ENCODE measurements at places on chromosomes 5 and 9. TPM values are rescaled to one million over a fixed set of nuclear protein-coding genes. Genes with fewer than 3 reads are reported as not detected.

PTPN3 gene
- 23.6 TPM for total RNA-seq

MVB12B gene
- total RNA-seq, result 9.8 TPM

F2RL2 gene
- total RNA-seq, result 1.4 TPM

DNA sequence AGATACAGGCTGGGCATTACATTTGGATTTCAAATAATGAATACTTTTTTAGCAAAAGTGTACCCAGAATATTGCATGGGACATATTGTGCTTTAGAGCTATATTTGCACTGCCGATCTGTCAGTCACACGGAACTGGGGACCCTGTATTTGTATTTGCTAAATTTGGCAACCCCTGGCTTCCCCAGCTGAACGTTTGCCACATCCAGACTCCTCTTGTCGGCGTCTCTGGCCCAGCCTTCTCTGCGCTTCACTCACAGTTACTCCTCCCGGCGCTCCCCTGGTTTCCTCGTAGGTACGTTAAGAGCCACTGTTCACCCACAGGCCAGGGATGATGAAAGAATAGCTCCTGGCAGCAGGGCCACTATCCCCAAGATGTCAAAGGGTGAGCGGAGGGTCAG is 58.7 kb downstream of the NSUN2 start:
- no peak for DNase-seq

GRCh38 chr5:125798307-125798706 is 624.9 kb upstream of the GRAMD2B start:
- DNase-seq, result no peak

DNA sequence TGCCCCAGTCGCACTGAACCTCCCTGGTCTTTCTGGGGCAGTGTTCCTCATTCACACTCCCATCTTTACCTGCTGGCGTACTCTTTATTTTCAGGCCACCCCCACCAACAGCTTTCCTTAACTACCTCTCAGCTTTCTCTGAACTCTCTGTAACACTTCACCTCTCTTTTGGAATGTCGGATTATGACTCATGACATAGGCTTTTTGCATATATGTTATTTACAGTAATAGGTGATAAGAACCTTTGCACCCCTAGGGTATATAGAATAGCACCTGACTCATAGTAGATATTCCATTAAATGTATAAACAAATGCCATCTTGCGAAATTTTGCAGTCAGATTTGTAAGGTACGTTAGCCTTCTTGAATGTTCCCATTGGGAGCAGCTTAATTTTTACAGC is 52.9 kb upstream of the MIER3 start:
- no peak for DNase-seq

DNA sequence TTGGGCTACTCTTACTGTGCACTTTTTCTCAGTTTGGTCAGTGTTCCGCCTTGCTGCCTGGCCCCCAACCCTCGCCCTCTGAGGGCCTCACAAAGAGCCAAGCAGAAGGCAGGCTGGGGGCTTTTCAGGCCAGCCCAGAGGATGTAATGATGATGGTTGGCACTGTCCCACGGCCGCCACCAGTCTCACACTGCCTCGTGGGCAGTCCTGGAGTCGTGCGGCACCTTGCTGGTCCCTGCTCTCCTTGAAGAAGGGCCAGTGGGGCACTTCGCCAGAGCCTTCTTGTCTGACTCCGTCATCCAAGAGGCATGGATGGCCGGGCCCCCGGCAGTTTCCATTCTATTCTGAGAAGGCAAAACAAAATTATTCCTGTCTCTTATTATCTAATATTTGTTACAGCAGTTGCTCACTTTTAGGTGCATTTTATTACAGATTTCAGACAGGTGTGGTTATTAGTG is 21.0 kb downstream of the TENT4A start:
- DNase-seq, result no peak

All from colonic mucosa (tissue), 4 donors.